Dorsolateral prefrontal cortex (tissue), 122 donors: ENCODE measurements at places on chromosomes 1 and 21.

- DNase-seq = no peak
These were observed 77.6 kb downstream of the SETD4 start for GRCh38 chr21:35982717-35983116.

DNA sequence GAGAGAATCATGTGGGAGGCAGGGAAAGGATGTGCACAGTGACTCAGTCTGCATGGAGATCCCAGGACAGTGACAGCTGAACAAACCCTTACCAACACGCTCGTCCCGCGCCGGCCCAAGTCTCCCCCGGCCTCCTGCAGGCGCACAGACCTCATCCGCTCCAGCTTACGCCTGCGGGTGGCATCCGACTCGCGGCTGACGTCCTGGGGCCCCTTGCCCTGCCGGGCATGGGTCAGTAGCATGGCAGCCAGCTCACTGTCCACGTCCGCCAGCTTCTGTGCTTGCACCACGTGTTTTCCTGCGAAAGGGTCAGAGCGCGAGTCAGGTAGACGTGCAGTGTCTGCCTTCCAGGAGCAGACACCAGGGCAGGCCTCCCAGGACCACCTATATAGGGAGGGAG, 115.2 kb downstream of the NPHP4 start:
- no peak for DNase-seq

GRCh38 chr1:209406168-209406567, 177.3 kb upstream of the CAMK1G start:
- no peak for DNase-seq

GRCh38 chr1:25673962-25674806, 57.6 kb downstream of the MAN1C1 start:
- no peak for DNase-seq

- peak; percentile 75 for DNase-seq
These were observed 7.9 kb downstream of the ACOT7 start for GRCh38 chr1:6385488-6386191.

GRCh38 chr21:43971201-43971991, 40.7 kb upstream of the TRAPPC10 start:
- DNase-seq = no peak

GRCh38 chr1:107677697-107678096, 287.3 kb downstream of the VAV3 start:
- DNase-seq = no peak

DNA sequence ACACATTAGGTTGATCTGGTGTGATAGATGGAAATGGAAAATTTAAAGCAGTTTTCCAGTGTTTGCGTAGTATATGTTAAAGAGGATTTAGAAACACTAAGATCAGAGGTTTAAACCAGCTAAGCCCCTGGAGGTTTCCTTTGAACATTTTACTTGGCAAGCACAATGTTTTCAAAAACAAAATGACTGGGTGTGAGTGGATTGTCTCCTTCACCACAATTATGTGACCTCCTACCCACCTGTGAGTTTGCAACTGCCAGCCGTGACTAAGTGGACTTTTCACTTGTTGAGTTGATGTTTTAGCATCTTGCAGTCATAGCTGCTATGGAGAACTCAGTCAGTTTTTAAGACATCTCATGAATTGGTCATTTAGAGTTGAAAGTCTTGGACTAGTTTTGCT, 4.7 kb downstream of the CCDC190 start:
- DNase-seq = no peak

DNA sequence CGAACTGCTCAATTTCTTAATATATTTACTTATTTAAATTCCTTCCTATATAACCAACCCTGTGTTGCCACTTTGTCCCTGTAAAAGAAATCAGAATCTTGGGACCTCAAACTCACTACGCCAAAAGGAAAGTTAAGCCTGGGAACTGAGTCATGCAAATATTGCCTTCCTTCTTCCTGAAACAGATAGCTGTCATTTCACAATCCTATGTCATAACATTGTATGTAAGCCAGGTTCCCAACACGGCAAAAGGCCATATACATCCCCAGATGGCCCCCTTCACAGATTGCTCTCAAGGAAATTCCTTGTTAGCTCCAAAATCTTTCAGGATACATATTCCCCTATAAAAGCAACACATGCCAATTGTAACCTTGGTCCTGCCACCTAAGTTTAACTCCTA, 39.7 kb downstream of the C21orf91 start:
- DNase-seq = no peak

GRCh38 chr21:32930673-32931072, 95.1 kb upstream of the OLIG2 start:
- DNase-seq = no peak
